ENCODE measurements at places on chromosomes 3 and 15.

GRCh38 chr3:25683410-25683809 lies 18.7 kb upstream of the TOP2B start:
- DNase-seq = no peak

DNA sequence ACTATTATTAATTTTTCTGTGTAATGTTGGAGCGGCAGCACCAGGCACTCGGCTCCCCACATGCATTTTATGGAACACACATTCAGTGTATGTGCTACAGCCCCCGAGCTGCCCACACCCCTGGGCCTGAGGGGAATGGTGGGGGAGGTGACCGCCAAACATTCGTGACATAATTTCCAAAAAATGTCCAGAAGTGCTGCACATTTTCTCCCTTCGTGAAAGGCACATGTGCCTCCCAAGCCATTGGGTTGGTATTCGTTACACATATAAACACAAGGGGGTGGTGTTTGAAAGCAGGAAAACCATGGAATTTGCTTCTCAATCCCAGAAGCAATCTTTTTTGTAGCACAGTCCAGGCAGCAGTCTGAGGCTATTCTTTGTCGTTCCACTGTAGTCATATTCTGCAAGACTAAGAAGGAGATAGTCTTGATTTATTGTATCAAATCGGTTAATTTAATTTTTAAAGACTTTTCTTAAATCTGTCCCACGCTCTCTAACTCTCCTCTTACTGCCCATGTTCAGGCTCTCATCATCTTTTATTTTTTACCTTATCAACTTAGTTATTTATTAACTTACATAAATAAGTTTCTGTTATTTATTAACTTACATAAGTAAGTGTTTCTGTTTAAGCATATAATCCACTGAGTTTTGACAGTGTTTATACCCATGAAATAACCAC lies 39.2 kb upstream of the POLR2M start:
- no peak for DNase-seq

- no peak for DNase-seq
These were observed 8.6 kb upstream of the ITGB5 start for GRCh38 chr3:124895756-124896155.

DNA sequence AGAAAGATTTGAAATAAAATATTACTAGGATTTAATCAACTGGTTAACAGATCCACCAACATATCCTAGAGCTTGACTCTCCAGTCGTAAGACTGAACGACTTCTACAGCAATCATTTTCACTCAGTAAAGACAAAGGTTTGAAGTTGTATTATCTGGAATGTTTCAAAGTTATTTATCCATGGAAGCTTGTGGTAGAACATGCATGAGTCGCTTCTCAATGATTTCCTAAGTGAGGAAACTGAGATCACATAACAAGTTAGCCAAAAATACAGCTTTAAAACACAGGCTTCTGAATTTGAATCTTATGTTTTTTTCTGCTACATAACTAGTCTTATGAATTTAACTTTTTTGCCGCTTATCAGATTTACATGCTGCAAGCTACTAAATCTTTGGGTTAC lies 241.8 kb downstream of the FOXP1 start:
- DNase-seq = no peak

GRCh38 chr15:79339588-79340314 lies 28.8 kb downstream of the TMED3 start:
- DNase-seq = peak; percentile 73

DNA sequence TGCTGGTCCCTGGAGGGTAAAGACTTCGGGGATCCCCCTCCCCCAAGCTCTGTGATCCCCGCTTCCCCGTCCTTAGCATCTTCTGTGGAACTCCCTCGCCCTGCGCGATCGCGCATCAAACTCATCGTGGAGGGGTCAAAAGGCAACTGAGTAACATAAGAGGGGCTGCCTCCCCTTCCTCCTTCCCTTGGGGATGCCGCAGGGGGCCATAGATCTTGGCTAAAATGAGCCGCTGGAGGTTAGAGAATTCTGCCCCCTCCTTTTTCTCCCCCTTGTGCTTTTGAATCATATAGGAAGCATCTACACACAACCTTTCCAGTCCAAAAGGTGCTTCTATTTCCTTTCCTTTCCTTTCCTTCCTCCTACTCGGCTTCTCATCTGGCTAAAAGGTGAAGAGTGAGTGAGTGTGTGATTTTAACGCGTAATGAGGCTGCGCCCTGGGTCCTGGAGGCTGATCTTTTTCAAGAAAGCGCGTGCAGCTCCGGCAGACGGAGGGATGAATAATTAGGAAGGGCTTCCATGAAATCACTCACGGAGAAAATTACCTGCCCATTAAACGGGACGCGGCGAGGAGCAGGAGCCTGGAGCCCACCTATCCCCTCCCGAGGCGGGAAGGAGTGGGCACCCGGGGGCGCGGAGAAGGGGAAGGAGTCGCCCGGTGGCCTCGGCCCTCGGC lies 831 bp upstream of the ROBO2 start:
- no peak for DNase-seq

- no peak for DNase-seq
These were observed 44.3 kb upstream of the TLE3 start for GRCh38 chr15:70142072-70142321.

DNA sequence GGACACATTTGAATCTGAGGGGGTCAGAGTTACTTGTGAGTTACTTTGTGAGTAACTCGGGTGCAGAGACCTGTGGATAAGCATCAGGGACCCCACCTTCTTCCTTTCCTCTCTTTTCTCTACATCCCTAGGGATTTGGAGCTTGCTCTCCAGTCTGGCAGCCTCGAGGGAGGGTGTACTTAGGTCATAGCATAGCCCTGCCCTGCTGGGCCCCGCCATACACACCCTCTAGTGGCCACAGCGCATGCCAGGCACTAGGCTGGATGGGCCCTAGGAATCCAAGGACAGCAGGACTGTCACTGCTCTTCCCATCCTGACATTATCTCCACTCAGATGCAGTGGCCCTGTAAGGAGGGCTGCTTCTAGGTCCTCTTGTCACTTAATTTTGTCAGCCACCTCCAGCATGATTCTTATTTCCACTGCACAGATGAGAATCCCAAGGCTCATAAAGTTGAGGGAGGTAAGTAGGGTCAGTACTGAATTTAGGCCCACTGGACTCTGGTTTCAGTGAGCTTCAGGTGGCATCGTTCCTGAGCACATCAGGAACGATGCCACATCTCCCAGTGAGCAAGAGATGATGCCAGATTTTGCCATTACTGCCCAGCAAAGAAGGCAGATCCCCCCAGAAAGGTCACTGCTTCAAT lies 3.6 kb upstream of the SMAD6 start:
- DNase-seq = peak; percentile 80

- DNase-seq = no peak
These were observed 260.7 kb upstream of the CTNNB1 start for GRCh38 chr3:40938591-40938990.

- no peak for DNase-seq
These were observed 9.8 kb downstream of the SELENOS start for GRCh38 chr15:101267320-101268104.

GRCh38 chr3:152176241-152176640 lies 92.5 kb upstream of the MBNL1 start:
- DNase-seq = no peak

GRCh38 chr3:49554633-49555265 lies 472 bp downstream of the BSN start:
- DNase-seq = no peak

GRCh38 chr3:425079-425478 lies 228.5 kb downstream of the CHL1 start:
- no peak for DNase-seq

DNA sequence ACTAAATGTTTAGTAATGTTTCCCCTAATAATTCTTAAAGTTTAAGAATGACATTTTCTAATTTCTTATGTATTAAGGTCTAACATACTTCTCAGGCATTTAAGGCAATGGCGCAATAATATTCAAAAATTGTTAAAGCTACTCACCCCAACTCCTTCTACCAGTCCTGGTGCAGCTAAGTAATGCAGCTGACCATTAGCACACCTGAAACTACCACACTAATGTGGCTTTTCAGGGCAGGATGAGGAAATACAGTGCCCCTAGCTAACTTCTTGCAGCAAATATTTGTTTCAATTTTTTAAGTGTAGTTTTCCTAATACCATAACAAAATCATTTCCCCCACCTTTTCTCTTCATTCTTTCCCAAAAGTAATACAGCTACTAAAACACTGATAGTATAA lies 827.7 kb downstream of the FHIT start:
- DNase-seq = no peak

DNA sequence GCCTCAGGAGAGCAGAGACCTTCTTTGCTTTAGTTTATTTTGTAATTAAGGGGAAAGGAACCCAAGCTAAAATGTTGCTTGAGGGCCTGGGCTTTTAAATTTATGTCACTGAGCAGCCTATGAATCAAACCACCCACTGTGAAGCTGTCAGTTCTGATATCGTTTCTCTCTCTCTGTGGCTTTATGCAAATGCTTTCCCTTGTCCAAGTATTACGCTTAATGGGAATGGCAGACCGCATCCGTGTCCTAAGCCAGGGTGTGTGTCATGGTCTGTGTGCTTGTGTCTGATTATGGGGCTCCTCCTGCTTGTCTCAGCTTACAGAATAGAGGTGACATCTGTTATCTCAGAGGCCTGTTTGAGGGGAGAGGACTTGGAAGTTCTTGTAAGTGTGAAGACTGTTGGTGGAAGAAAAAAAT lies 82.4 kb downstream of the EBLN2 start:
- peak; percentile 86 for DNase-seq

DNA sequence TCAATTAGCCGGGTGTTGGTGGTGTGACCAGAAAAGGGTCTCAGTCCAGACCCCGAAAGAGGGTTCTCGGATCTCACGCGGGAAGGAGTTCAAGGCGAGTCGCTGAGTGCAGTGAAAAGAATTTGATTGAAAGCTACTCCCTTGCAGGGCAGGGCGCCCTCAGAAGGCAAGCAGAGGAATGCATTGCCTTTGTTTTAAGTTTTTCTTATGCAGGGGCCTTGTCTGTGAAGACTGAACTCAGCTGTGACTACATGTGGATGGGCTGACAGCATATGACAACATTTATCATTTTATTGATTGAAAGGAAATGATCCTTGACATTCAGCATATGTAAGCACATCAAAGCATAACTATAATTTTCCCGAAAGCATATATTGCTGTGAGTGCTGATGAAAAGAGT lies 11.8 kb downstream of the CPN2 start:
- DNase-seq = no peak

DNA sequence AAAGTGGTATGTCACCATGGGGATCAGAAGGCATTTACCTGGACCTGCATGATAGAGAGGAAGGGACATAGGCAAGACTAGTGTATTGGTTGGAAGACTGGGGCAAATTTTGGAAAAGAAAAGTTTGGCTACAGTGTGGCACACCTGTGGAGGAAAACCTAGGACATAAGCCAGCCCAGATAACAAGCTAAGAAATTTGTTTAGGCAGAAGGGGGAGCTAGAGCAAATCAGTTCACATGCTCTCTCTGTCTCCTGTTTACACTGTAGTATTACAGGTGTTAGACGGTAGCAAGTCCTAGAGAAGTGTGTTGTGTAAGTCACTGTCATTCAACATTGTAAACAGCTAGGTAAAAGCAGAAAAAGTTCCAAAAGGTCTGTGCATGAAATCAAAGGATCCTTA lies 11.9 kb upstream of the ALDH1A2 start:
- no peak for DNase-seq

- no peak for DNase-seq
These were observed 344.9 kb downstream of the SLC9A9 start for GRCh38 chr3:143503325-143503885.

GRCh38 chr15:43521419-43521818 lies 4.0 kb downstream of the MAP1A start:
- no peak for DNase-seq

DNA sequence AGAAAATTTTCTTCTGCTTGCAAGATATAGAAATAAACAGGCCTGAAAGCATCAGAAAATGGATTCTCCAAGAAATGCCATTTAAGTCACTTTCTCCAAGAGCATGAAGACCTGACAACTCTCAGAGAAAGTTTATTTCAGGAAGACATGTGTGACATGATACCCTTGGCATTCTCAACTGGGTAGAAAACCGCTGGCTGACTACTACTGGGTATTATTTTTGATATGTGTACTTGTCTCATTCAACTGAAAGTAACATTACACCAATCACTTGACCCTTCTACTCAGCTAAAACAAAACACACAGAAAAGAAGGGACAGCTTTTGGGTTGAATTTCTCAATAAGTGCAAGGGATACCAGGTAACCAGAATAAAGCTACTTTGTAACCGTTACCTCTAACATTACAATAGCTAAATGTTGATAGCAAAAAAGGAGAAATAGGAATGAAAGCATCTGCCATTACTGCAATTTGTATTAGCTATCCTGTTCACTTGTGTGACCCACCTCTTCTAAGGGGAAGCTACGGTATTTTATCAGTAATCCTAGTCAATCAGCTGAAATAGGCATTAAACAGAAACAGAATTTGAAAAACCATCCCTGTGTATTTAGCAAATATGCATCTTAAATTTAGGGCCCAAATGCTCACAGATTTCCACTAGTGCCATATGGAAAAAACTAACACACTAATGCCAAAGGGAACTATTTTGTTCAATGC lies 7.3 kb downstream of the TRA2B start:
- no peak for DNase-seq

DNA sequence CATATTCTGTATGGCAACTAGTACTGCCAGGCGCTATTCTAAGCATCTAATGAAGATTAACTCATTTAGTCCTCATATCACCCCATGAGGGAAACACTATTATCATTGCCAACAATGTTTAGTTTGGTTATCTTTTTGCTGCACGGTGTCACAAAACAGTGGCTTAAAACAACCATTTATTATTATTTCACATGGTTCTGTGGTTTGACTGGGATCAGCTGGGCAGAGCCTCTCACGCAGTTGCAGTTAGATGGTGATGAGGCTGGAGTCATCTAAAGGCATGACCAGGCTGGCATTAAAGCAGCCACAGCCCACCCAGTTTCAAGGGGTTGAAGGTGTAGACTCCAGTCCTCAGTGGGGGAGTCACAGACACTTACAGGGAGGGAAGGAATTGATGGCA lies 32.8 kb upstream of the RASA2 start:
- peak; percentile 89 for DNase-seq

DNA sequence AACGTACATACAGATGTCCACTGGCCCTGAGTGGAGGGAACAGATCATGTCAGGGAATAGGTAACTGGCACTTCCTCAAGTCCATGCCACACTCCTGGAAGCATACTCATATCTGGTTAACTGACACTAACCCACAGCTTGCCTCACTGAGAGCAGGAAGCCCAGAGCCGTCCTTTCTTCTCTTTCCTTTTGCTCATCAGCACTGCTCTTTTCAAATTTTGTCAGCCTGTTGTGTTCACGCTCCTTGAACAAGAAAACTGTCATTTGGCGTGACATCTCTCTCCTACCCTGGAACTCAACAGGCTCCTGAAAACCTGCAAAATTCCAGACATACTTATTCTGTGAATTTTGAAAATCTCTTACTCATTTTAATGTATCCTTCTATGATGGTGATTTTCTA lies 360.2 kb downstream of the MAGI1 start:
- no peak for DNase-seq

DNA sequence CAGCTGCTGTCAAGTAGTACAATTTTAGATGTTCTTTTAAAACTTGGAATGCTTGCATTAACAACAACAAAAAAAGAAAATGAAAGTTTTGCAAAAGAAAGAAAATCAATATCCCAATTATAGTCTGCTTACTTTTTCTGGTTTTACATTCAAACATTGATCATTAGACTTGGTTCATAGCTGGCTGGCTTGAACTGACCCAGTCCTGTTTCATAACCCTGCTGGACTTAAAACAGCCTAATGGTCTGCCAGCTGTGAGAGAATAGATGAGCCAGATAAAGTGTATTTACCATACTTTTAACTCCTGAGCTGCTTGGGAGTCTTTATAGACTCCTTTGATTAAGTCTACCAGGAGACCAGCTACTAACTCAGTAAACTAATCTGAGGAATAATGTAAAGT lies 59.2 kb downstream of the PIAS1 start:
- peak; percentile 31 for DNase-seq

Measured in hematopoietic multipotent progenitor cell treated with erythropoietin and hydrocortisone succinate and interleukin-3 and kit ligand, for 4 days (in vitro differentiated cells).